ENCODE measurements at places on chromosomes 12 and 14.

DNA sequence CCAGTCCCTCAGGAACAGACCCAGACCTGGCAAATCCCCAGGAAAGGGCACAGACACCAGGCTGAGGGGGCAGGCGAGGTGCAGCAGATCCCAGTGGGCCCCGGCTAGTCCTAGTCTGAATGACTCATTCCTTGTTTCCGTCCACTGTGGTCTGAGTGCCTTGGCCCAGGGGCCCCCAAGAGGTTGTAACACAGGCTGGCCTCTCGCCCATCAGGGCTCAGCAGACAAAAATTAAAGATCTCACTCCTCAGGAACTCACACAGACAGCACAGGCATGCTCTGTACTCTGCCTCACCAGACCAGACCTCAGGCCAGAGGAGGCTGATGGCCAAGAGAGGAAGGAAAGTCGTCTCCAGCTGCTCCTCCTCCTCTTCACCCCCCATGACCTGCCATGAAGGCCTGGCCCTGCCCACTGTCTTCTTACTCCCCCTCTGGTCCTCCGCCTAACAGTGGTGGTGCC is 7.7 kb upstream of the LTBP2 start:
- DNase-seq, result no peak

DNA sequence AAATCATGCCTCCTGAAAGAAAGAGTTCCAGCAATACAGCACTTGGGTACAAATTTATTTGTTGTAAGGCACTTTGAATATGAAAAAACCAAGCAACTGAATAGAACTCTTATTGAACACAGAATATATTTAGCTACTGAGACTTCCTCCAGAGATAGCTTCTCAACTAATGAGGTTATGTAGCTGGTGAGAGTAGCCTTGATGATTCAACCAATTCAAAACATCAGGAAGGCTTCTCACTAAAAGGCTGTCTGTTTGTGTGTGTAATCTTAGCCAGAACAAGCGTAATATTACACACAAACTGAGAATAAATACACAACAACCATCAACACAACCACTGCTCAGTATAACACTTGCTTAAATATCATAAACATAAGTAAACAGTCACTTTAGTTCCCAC is 20.4 kb downstream of the EIF2B2 start:
- no peak for DNase-seq

DNA sequence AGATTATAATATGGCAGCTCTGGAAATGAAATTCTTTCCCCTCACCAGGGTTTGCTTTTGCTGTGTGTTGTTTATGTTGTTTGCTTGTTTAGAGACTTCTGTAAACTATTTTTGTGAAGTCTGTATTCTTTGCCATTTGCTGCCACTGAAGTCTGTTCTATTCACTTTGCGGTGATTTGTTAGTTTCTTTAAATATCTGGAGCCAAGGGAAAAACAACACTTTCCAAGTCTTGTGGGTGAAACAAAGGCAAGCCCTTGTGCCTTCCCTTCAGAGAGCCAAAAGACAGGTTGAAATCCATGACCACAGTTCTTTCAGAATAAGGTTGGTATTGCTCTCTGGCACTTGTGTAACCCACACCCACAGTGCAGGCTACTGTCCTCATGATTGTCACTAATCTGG is 59.5 kb upstream of the RNU6-7 start:
- no peak for DNase-seq

GRCh38 chr14:55353686-55354467 is 57.8 kb downstream of the ATG14 start:
- no peak for DNase-seq

- no peak for DNase-seq
Measured at GRCh38 chr12:105175397-105175990, 60.5 kb downstream of the APPL2 start.

DNA sequence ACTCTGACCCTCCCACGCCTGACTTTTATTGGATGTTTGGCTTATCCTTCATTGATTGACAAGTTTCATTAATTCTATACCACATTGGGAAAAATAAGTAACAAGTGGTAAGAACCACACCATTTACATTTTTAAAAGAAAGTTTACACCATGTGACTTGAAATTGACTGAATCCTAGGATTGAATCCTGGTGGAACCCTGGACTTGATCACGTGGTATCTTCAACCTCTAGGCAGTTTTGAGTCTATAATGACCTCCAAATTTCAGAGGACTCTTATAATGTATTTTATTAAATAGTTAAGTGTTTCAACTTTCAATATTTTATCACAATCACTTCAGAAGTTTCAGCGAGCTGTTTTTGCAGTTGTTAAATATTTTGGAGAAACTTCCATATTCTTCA is 172.0 kb downstream of the SLC6A15 start:
- DNase-seq, result no peak

DNA sequence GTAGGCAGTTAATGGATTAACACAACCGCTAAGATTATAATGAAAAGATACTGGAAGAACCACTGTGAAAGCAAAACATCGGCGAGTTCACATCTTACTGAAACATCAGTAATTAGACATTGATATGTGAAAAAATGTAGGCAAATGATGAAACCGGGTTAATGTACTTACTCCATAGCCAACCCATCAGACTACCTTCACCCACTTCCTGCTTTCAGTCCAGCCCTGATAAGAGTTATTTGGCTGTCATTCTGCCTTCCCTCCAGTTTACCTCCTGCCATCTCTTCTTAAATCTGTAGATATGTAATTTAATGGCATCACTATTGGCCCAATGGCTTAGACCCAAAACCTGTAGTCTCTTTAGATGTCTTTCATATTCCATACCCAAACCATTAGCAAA is 46.0 kb upstream of the LGR5 start:
- DNase-seq, result no peak

DNA sequence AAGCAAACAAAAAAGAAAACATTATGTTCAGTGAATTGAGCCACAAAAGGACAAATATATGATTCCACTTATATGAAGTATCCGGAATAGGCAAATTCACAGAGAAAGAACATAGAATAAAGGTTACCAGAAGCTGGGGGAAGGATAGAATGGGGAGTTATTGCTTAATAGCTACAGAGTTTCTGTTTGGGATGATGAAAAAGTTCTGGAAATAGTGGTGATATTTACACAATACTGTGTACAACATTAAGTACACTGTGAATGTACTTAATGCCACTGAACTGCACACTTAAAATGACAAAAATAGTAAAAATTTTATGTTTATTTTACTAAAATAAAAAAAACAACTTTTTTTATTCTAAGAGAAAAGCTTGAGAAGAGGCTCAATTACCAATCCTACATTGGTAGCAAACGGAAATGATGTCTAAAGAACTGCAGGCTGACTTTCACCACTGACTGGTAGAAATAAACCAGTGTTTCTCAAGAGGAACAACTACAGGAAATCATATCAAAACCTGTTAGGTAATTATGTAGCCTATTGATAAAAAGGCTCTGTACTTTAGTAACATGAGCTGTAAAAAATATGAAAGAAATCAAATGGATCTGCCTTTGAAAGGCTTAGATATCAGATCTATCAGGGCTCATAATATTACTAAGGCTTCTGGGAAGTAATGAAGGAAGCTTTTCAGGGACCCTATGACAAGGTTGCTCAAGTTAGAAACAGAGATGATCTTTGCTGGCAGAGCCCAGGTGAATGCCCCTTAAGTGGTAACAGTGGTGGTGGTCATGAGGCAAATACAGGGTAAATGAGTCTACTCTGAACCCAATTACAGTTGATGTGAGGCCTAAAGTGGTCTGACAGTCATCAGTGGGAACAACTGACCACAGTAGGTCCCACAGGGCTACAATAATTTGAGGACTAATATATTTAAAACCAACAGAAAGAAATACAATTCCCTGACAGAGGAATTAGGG is 41.3 kb downstream of the BAZ1A start:
- no peak for DNase-seq

DNA sequence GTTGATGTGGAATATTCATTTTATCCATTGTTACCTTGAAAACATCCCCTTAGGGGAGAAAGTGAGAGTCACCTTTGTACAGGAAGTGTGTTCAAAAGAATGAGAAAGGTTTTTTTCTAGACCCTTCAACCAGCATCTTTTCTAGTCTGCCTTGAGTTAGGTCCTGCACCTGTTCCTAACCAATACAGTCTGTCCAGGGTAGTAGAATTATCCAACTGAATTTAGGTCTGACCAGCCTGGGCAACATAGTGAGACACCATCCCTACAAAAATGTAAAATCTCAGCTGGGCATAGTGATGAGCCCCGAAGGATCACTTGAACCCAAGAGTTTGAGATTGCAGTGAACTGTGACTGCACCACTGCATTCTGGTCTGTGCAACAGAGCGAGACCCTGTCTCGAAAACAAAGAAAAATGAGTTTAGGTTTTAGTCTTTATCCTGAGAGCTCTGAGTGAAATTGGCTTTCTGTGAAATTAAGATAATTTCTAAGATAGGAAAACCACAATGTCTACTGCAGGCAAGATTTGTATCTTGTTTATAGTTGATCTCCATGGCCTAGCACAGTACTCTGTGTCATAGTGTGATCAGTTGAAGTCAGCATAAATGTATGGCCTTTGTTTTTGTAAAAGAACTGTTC is 25.2 kb downstream of the ARHGAP5 start:
- no peak for DNase-seq

GRCh38 chr14:70794294-70794693 is 15.0 kb downstream of the MAP3K9 start:
- no peak for DNase-seq

DNA sequence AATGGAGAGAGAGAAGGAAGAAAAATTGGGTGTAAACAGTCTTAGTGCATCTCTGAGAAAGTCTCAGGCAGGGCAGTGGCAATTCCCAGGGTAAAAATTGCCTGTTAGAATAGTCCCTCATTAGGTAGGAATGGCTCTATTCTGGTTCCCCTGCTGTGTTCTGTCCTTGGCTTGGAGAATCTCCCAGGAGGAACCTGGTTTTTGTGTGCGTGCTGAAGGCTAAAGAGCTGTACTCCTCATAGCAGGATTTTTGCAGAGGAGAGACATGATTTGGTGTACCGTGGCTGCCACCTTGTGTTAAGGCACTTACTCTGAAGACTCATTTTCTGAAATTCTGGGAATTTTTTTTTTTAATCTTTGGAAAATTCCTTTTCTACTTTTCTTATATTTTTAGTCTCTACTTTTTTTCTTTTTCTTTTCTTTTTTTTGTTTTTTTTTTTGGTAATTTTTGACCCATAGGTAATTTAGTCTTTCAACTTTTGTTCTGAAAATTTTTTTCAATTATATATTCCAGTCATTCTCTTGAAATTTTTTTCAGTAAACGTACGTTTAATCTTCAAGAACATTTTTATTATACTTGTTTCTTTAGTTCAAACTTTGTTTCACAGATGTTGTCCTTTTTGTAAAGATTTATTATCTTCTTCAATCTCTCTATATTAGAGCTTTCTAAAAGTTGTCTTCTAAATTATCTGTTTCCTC is 63.8 kb downstream of the FBXO33 start:
- DNase-seq, result no peak

DNA sequence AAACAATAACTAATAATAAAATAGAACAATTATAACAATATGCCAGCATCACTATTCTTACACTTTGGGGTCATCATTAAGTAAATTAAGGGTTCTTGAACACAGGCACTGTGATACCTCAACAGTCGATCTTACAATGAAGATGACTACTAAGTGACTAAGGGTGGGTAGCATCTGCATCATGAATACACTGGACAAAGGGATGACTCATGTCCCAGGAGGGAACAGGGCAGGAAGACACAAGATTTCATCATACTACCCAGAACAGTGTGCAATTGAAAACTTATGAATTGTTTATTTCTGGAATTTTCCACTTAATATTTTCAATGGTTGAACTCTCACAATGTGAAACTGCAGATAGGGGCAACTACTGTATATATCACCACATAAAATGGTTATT is 19.7 kb downstream of the TSPAN19 start:
- no peak for DNase-seq

DNA sequence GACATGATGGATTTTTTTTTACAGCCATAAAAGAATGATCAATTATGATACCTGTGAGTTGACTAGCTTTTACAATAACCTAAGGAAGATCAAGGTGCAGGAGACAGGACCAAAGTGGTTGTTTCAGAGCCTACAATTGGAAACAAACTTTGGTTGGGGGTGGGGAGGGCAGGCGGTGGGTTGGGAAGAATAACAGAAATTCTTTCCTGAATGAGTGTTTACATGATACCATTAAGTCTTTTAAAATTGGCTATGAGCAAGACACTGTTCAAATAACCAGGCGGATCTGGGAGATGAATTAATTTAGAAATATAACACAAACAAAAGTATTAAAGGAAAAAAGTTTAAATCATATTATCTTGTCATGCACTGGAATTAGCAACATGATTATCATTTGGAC is 7.2 kb downstream of the NFYB start:
- no peak for DNase-seq

DNA sequence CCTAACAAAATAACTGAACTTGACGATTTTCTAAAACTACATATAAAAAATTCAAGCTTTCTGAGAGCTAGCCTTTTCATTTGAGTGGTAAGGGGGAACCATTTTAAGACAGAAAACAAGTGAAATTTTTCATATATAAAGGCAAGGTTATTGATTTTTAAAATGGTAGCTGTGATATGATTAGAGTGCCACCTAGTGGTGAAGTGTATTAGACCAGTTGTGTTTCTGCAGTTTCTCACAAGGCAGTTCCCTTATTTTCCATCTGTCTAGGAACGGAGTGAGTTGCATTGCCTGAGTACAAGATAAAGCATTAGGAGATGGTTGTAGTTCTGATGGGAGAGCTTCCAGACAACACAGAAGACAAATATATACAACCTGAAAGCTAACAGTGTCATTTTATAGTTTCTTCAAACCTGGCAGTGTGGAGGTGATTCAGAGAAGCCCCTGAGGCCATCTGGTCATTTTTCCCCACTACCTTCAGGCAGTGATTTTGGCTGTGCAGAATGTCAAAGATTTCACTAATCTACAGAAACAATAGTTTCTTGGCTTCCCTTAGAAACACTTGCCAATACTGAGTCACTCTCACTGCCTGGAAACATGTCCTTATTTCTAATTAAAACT is 180.8 kb downstream of the C12orf50 start:
- no peak for DNase-seq

GRCh38 chr12:76945867-76946266 is 67.0 kb upstream of the CSRP2 start:
- no peak for DNase-seq

DNA sequence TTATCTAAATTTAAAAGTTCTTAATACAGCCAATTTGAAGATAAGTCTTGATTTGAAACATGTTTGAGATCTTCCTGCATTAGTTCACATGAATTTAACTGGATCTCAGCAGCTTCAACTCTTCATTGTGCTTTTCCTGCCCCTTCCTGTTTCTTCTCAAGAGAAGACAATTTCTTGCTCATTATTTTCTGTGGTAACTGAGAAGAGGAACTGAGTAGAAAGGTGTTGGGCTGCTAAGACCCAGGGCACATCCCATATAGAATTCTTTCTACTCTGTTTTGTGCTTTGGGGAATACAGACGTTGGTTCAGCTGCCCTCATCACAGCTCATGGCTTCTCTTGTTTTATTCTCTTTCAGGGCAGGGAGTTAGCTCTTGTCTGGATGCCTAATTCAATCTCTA is 110.2 kb downstream of the SNAPC1 start:
- no peak for DNase-seq
